ENCODE measurements at places on chromosomes 5 and 9. TPM values are rescaled to one million over a fixed set of nuclear protein-coding genes. Genes with fewer than 3 reads are reported as not detected.

The TMEM252 gene
- total RNA-seq = not detected

- DNase-seq = no peak
Measured at GRCh38 chr9:88312517-88313103, 75.6 kb upstream of the SPIN1 start.

DNA sequence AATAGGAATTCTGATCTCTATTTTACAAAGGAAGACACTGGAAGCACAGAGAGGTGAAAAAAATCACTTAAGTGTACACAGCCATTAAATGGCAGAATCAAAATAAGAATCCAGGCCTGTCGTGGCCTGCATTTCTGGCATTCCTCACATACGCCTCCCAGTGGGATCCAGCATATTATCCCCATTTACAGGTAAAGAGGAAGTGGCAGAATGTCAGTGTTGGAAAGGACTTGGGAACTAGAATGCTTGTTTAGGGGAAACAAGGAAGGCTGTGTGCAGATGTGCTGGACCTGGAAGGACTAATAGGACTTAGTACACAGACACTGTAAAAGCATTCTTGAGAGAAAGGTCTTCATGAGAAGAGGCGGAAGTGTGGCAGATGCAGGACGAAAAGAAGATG is 241.8 kb downstream of the TRIM32 start:
- DNase-seq = no peak

GRCh38 chr9:70477146-70477745 is 62.8 kb upstream of the KLF9 start:
- no peak for DNase-seq

The ALDH7A1 gene
- total RNA-seq = 0.76 TPM

The DHFR gene
- total RNA-seq = 55.9 TPM

DNA sequence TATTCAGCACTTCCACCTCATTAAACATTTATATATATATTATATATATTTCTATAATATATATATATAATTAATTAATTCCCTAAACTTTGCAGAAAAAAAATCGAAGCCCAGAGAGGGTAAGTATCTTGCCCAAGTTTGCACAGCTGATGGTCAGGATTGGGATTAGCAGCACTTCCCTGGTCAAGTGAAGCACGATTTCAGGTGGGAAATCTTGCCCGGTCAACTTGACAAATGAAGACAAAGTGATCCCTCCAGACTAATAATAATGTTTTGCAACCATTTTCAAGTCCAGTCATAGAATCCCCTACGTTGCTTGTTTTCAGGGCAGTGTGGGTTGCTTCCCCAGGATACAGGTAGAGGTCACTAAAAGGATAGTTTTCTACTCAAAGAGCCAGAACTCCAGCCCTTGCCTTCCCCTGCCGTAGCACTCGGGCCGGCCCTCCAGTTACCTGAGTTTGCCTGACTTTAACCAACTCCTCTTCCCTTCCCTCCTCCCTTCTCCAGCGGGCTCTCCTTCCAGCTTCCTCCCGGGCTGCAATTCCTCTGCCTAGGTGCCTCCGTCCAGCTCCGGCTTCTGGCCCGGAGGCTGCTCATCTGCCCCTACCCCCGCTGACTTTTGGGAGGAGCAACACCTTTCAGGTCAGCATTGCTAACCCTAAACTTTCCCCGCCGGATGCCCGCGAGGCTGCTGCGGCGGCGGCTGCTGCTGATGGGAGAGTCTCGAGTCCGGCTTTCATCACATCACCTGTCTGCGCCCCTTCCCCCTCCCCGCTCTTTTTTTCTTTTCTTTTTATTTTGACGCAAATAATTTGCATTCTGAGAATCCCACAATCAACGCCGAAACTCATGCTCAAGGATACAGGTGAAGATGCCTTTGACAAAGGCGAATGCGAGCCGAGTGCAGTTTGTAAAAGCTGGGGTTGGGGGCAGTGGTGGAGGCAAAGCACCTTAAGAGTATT is 930 bp downstream of the PRLR start:
- no peak for DNase-seq

DNA sequence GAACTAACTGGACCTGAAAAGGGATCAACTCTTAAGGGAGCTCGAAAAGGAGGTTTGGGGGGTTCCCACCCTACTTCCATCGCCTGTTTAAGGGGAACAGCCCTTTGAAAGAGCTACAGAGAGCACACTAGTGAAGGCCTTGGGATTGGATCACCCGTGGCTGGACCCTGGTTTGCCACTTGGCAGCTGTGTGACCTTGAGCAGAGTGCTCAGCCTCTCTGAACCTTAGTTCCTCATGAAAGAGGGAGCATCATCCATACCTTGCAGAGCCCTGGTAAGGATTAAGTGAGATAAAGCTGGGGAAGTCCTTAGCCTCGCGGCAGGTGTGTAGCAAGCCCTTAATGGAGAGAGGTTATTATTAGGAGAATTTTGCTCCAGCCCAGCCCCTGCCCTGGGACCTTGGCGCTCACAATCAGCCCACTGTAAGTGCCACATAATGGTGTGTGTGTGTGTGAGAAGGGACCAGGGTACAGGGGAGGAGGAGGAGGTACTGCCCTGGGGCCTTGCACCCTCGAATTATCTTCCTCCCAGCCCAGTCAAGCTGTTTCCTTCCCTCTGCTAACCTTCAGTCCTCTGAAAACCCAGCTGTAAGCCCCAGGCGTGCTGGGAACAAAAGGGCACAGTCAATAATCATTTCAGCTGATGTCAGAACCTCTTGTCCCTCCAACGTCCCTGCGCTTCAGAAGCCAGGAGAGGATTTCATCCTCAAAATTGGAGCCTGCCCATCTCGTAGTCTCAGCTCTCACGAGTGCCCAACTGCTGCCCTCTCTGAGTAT is 42.9 kb downstream of the FOXI1 start:
- no peak for DNase-seq

- DNase-seq = no peak
Measured at GRCh38 chr9:89664010-89664409, 59.2 kb downstream of the GADD45G start.

DNA sequence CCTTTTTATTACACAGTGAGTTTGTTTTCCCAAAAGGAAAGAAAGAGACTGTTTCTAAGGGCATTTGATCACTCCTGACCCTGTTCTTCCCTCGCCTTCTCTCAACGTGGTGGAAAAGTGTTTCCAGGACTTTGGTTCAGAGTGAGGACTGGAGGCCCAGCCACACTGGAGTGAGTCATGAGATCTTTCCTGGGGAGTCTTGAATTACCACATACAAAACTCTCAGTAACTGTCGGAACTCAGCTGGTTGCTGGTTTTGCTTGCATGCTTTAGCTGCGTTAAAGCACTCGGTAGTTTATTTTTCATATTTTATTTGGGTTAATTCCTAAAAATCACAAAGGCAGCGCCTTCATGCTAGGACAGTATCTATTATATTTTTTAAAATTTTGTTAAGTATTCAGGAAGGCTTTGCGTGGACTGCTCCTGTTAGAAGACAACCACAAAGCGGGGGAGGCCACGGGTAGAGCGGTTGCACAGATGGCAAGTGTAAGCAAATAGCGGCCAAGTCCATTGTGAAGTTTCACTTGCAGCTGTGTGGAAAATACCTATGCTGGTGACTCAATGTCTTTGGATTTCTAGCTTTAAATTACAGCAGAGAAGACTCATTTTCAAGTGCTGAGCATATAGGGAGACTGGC is 77.7 kb downstream of the ARSB start:
- DNase-seq = no peak

The SVEP1 gene
- total RNA-seq = not detected

DNA sequence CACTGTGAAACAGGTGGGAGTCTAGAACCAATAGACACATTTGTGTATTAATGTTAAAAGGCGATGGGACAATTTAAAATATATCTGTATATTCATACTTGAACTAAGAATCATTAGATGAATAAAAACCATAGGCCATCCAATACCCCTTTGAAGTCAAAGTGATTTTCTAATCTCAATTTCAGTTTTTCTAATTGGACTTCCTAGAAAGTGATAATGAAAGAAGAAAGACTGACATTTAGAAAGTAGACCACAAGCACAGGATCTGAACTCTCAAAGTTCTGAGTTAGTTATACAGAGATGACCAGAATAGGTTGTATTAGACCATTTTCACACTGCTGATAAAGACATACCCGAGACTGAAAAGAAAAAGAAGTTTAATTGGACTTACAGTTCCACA is 412.8 kb upstream of the PIK3R1 start:
- no peak for DNase-seq

- DNase-seq = no peak
Measured at GRCh38 chr9:84997472-84997871, 327.9 kb downstream of the NTRK2 start.

GRCh38 chr9:109766351-109766750 is 13.6 kb upstream of the PALM2AKAP2 start:
- no peak for DNase-seq

GRCh38 chr5:74369173-74369572 is 271.4 kb downstream of the ENC1 start:
- DNase-seq = no peak

GRCh38 chr5:68295772-68296171 is 80.2 kb downstream of the PIK3R1 start:
- no peak for DNase-seq

- no peak for DNase-seq
Measured at GRCh38 chr9:131892162-131892707, 152.4 kb upstream of the RAPGEF1 start.

DNA sequence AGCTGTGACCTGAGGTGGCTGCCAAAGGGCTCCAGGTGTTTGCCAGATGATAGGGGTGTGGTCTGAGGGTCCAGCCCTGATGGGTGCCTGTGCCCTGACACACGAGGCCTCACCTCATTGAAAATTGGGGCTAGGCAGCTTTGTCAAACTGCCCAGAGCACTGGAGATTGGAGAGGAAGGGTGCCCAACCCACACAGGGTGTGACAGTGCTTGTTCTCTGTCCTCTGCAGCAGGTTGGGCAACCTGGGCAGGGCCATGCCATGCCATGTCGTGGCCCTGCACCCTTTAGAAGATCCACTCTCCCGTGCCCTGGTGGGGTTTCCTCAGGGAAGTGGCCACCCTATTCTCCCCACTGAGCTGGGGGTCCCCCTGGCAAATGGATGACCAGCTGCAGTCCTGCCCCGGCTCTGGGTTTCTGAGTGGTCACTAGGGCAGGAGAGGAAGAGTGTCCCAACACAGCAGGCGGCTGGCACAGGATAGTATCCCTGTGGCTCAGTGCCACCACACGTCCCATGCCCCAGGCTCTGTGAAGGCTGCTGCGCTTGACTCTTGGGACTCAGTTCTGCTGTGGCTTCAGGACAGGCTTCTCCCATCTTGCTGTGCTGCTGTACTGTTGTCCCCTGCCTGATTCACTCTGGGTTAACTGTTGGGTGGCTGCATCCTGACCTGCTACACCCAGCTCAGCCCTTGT is 100.8 kb upstream of the PITX1 start:
- DNase-seq = no peak

The RFX3 gene
- 11.3 TPM for total RNA-seq

DNA sequence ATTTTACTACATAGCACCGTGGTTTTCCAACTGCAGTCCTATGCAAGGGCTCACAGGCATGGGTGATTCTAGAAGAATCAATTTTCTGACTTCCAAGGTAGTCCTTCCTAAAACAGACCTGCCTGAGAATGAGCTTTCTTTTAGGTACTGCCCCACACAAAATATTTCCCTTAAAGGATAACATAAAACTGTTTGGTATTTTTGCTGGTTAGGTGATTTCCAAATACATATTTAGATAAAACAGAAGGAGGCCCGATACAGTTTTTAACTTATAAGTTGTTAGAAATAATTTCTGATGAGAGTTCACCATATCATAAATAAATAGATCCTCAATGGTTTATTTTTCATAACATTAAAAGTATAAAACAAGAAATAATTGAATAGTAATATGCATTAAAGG is 46.4 kb downstream of the COX7C start:
- no peak for DNase-seq

DNA sequence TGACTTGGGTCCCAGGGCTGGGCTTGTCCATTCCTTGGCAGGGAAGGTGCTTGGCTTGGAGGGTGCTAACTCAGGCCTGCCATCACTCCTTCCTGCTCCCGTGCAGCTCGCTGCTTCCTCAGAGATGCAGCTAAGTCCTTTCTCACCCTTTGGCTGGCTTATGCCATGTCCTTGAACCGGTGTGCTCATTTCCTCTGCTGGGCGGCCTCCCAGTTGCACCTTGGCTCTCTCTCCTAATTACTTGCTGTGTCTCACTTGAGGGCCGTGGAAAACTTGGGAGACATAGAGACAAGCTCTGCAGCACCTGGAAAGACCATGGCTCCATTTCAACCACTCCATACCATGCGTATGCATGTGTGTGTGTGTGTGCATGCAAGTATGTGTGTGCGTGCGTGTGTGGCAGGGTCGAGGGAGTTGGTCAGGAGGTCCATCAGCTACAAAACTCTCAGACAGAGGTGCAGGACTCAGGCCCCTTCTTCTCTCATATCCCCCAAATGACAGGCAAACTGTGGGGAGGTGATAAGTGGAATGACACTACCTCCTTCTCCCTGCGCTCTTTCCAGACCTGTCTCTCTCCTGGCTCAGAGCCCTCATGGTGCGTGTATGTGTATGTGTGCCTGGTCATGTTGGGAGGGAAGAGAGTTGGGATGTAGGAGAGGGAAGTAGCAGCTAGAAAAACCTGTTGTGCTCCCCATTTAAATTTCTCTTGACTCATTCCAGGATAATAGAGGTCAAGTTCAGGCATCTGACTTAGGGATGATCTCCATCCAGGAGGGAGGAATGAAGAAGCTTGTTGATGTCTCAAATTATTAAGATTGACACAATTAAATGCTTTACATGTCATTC is 17.6 kb upstream of the MTMR12 start:
- no peak for DNase-seq

GRCh38 chr9:122125509-122126330 is 32.6 kb upstream of the TTLL11 start:
- no peak for DNase-seq

- DNase-seq = no peak
Measured at GRCh38 chr5:33400675-33401074, 40.1 kb upstream of the TARS1 start.

DNA sequence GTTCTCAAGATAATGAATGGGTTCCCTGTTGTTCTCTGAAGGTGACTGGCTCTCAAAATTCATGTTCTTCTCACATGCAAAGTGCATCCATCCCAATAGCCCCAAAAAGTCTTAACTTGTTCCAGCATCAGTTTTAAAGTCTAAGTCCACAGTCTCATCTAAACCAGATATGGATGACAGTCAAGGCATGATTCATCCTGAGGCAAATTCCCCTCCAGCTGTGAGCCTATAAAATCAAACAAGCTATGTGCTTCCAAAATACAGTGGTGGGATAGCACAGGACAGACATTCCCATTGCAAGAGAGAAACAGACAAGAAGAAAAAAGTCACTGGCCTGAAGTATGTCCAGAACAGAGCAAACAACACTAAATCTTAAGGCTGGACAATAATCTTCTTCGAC is 25.4 kb downstream of the FBXO10 start:
- DNase-seq = no peak

DNA sequence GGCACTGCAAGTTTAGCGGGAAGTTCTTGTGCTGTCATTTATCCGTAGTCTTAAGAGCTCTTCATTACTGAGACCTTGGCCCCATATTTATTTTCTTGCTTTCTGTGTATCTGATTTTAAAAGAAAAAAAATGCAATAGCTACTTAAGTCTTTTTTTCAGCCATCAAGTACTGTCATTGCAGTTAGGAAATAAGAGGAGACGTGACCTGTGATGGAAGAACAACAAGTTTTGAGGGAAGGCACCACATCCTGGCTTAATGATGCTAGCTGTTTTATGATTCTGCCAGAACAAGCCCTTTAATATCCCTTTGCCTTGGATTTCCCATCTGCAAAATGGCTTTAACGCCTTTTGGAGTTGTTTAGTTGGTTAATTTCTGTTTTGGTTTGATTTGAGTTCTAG is 3.8 kb downstream of the RGMB start:
- no peak for DNase-seq

Data from activated T-helper 1 cell treated with anti-CD3 and anti-CD28 coated beads, Interleukin-12 subunit alpha, Interleukin-12 subunit beta, Interleukin-2, Interleukin-4 antibody, amounts not matched to agents 30 ng/mL and 10 ng/mL and 1 ng/mL, durations not matched to agents 14 hours and 24 hours and 36 hours (primary cell).